Activated naive CD4-positive, alpha-beta T cell (primary cell): ENCODE measurements at places on chromosomes 5 and 9.

DNA sequence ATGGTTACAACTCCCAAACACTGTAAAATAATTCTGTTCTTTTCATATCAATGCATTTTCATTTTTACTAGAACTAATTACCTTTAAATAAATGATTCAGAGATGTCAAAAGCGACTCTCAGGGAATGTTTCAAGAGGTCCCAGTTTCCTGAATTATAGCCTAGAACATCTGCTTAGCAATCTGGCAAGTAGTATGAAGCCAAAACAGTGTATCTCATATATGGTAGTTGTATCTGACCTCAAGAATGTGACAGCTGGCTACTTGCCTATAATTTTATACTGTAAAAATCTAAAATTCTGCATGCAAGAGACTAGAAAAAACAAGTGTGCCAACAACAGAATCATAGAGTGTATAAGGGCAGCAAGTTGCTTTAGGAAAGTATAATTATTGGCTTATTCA is 187.7 kb upstream of the POU5F2 start:
- no peak for DNase-seq

GRCh38 chr5:102638316-102638715 is 116.8 kb upstream of the PAM start:
- DNase-seq = no peak

DNA sequence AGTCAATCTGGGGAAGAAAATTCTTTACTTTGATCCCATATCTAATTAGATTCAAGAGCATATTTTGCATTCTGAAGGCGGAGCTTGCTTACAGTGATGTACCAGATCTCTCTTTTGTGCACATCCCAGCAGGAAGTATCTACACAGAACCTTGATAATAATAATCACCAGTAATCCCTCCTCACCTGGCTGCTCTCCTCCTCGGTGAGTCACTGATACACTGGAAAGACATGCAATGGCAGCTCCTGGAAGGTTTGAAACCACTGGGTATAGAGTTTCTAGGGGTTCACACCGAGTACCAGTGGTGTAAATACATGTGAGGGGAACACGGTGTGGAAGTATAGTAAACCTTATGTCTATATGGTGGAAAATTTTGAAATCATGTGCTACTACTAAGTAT is 205.5 kb upstream of the TARS1 start:
- no peak for DNase-seq

DNA sequence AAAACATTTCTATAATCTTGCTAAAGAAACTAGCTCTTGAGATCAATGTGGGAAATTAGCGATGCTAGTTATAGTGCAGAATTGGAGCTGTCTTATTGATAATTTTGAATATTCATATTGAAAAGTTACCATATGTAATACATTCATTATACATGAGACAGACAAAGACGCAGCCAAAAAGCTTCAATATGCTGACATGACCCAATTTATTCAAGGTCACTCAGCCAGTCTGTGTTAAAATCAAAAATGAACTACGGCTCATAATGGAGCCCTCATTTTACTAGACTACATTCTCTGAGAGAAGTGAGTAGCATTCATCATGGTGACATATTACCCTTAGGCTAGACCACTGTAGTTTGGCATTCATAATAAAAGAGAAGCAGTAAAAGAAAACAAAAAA is 107.3 kb upstream of the GABRG2 start:
- DNase-seq = no peak

- DNase-seq = no peak
Measured at GRCh38 chr9:135321580-135321979, 158.0 kb upstream of the PPP1R26 start.

DNA sequence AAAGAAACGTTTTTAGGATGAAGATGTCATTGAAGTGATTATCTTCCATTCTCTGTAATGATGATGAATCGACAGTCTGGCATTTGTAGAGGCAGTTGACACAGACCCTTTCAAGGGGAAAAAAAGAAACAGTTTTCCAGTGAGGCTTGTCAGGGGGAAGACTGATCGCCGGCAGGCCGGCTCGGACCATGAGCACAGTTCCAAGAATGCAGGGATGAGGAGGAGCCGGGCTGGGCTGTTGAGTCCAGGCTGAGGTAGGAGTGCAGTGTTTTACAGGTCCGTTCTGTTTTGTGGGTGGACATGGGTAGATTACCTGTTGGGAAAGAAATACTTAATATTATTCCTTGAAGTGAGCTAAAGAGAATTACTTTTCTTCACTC is 194.6 kb downstream of the AOPEP start:
- no peak for DNase-seq

DNA sequence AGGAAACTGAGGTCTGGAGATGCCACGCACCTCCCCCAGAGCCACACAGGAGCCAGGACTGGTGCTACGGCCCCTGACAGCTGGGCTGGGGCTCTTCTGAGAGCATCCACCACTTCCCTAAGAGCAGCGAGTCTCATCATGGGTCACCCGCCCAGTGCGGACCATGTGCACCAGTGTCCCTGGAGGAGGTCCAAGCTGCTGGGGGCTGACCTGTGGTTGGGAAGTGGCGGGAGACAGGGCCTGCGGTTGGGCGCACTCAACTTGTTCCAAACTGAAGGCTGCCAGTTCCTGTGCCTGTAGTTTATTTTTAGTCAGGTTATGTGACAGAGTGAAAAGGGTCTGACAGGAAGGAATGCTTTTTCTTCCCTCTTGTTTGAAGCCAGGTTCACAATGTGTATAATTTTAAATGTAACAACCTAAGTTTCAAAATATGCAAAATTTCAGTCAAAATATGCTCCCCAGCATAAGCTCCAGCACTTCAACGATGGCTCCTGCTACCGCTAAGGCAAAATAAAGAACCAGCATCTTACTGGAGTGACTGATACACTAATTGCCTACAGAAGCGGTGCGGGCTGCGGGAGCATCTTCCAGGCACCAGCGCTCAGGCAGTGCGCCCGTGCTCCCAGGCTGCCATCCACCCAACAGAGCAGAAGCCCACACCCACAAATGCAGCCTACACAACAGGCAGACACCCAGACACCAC is 14.8 kb downstream of the BARHL1 start:
- no peak for DNase-seq

DNA sequence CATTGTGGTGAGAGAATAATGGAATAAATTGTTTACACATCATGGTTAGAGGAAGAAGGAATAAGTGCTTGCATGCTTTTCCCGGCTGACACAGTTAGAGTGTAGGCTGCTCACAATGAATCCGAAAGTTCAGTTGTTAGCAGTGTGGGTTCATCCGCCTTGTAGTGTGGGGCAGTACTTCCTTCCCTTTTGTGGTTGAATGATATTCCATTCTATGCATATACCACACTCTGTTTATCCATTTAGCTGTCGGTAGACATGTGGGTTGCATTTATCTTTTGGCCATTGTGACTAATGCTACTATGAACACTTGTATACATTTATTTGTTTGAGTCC is 84.0 kb downstream of the COL5A1 start:
- no peak for DNase-seq

- DNase-seq = no peak
Measured at GRCh38 chr5:91079037-91079436, 304.1 kb downstream of the ARRDC3 start.
